HEK293T (cell line): ENCODE measurements at places on chromosomes 6 and 20.

- no peak for DNase-seq
These were observed 109.3 kb downstream of the DNAH8 start for GRCh38 chr6:38824243-38824894.

GRCh38 chr6:154738551-154738961 is 5.3 kb downstream of the SCAF8 start:
- no peak for DNase-seq

GRCh38 chr6:31441365-31442267 is 38.2 kb downstream of the MICA start:
- DNase-seq: peak; percentile 72

DNA sequence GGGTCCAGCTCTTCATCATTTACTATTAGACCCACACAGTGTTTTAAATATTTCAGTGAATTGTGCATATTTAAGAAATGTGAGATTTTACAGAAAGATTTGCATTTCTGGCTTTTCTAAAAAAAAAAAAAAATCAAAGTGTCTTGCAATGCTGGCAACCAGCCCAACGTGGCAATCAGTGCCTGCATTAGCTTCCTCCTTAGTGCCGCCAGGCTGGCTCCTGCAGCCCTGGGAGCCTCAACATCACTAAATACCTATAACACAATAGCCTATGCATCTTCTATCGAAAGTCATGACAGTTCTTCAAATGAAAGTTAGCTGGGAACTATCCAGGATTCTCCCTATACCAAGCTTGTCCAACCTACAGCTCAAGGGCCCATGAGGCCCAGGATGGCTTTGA is 9.4 kb upstream of the CD93 start:
- no peak for DNase-seq

- no peak for DNase-seq
These were observed 358.7 kb upstream of the JARID2 start for GRCh38 chr6:14887181-14887580.

- DNase-seq: peak; percentile 51
These were observed 188.3 kb upstream of the ZFP64 start for GRCh38 chr20:52379723-52380336.

GRCh38 chr6:104201557-104201956 is 658.2 kb downstream of the HACE1 start:
- DNase-seq: no peak

DNA sequence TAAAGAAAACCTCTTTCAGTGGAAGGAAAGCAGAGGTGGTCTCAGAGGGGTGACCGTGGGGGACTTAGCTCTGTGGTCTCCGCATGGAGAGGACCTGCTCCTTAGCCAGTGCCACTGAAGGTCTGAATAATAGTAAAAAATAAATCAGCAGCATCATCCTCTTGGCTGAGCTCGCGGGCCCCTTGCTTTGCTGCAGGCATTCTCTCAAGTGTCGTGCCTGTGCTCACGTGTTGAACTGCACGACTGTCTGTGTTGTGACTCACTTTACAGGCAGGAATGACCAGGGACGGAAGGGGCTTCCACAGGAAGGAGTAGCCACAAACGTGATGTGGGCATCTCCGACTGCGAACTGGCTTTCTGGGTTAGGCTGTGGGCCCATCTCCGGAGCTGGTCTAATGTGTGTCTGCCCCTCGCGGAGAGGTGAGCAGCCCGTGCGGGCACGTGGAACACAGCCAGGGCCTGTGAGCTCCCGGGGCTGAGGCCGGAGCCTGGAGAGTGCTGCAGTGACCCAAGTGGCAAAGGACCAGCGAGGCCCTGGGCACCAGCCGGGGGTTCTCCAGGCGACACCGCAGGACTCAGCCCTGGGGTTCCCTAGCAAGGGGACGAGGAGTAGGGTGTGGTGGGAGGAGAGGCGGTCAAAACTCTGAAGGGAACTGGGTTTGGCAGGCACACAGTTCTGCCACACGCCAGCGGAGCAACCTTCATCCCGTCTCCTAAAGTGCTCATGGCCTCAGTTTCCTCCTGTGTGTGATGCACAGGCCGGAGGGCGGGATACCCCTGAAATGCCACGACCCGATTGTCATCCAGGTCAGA is 89.2 kb downstream of the RAMACL start:
- DNase-seq: no peak

- DNase-seq: no peak
These were observed 9.7 kb upstream of the MARCKS start for GRCh38 chr6:113847447-113847846.

- no peak for DNase-seq
These were observed 31.8 kb downstream of the CTCFL start for GRCh38 chr20:57493091-57493615.
